ENCODE measurements at places on chromosomes 1 and 21.

DNA sequence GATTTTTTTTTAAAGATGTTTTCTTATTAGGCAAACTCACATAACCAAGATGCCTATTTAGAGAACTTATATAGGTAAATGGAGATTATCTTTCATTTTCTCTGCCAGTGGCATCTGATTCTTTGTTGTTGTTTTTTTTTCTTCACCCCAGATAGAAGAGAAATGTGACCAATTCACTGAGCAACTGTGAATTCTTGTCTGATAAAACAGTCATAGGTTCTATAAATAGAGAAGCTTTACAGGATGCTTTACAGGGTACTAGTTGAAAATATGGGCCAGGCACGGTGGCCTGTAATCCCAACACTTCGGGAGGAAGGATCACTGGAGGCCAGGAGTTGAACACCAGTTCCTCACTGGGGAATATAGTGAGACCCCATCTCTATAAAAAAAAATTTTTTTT lies 50.7 kb upstream of the LAMC2 start:
- no peak for DNase-seq

GRCh38 chr1:17527036-17527914 lies 12.2 kb upstream of the ARHGEF10L start:
- no peak for DNase-seq

GRCh38 chr1:226506921-226507320 lies 41.6 kb upstream of the STUM start:
- no peak for DNase-seq

GRCh38 chr1:23727362-23727811 lies 15.9 kb upstream of the ELOA start:
- no peak for DNase-seq

- DNase-seq, result no peak
These were observed 9.8 kb upstream of the CELSR2 start for GRCh38 chr1:109239409-109240068.

GRCh38 chr1:17400725-17401341 lies 28.8 kb downstream of the PADI6 start:
- DNase-seq, result no peak

DNA sequence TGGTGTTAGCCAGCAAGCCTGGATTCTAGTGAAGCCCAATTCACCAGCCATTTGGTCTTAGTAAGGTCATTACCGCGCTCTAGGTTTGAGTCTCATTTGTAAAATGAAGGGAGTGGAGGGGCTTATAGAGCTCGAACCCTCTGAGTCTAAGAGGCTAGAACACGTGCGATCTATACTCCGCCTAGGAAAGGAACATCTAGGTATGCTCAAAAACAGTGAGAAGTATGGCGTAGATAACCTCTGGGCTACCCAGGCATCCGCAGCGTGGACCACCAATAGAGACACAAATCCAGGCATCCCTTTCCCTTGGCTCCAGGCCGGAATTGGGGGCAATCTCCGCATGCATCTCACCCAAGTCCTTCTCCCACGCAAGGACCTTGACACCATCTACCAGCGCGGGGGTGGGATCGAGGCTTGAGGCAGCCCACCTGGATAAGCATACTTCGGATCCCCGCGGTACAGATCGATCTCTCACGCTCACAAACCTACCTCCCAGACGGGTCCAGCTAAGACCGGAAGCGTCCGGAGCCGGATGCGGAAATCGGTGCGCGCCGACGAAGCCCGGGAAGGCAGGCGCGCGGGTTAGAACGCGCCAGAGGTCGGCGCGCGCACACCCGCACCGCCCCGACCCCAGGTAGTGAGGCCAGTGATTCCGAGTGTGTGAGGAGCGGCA lies at the start of gene METTL25B:
TSS of gene METTL25B (plus strand) at position 544 of the 673 bp plus-strand sequence. CDS start 636 bp downstream, outside the sequence.
- peak; percentile 87 for DNase-seq

GRCh38 chr1:80915491-80915890 lies 885.2 kb upstream of the ADGRL2 start:
- DNase-seq, result no peak

GRCh38 chr1:94542088-94542870 lies 720 bp upstream of the F3 start:
- no peak for DNase-seq

GRCh38 chr1:91608876-91609275 lies 108.2 kb downstream of the CDC7 start:
- DNase-seq, result no peak

GRCh38 chr1:21509351-21510112 lies at the start of gene ALPL:
Gene ALPL, plus strand, starts transcription at chr1:21509423. Its CDS starts 44,659 bp downstream, at chr1:21554082.
- no peak for DNase-seq

- DNase-seq, result no peak
These were observed 200.2 kb downstream of the APP start for GRCh38 chr21:25970254-25970930.

Data from NCI-H1092 treated with DMSO at 0.1 percent for 48 hours (cell line).